ENCODE measurements at places on chromosomes 3 and 15.
A peak's percentile ranks its signal among the peaks of the same experiment; 100 is the strongest.

DNA sequence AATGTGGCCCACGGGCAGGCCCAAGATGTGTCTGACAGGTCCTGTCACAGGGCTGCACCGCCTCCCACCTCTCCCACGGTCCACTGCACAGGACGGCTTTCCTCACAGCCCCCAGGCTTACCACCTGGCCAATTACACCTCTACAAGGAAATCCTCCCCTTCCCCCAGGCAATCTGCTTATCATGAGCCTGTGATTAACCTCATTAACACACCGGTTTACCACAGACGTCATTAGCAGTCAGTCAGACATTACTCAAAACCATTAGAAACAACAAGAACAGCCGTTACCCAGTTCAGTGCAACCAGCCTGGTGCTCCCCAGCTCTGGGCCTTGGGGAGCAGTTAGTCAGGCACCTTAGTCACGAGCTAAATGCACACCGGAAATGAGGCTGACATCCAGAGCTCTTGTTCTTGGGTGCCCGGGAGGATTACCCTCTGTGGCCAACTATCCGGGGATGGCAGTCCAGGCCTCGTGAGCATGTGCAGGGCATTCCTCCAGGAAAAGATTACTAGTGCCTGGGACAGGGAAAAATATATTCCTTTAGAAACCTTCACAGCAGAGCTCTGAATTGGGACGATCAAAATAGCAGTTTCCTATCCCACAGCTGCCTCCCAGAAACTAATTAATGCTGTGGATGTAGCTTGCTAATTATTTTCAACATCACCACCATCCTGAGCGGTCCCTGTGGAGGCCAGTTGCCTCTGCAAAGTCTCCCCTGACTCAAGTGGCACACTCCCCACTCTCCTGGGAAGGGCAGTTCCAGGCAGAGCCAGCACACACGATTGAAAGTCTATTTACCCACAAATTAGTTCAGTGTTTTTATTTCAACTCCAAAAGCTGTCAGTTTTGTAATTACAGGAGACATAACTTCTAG, 117.4 kb upstream of the ZBED2 start:
- DNase-seq = no peak

DNA sequence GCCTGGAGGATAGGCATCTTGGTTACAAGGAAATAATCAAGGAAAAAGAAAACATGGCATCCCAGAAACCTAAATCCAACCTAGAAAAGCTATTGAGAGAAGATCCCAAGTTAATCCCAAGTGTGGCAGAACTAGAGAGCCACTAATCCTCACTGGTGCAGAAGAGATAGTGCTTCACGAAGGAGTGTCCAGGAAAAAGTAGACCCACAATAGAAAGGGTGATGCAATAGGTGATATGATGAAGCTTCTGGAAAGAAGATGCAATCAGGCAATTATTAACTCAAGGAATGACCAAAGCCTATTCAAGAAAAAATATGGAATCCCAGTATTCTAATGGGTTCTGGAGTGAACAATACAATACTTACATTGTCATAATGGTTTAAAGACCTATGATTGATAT, 95.2 kb downstream of the AQP9 start:
- no peak for DNase-seq

GRCh38 chr15:40372981-40373380, 9.5 kb upstream of the KNSTRN start:
- peak; percentile 12 for DNase-seq

DNA sequence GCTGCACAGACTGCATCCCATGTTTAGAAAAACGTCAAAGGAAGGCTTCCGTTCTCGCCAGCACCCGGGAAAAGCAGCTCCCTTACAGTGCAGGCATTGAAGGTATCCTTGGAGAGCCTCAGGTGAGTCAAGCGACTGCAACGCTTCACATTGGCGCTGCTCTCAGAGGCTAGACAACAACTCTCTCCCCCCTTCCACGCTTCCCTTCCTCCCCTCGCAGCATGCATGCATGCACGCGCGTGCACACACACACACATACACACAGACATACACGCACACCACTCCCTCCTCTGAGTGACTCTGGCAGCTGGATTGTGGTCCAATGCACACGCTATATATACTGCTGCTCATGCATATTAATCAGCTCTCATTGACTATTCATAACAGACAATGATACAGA, 191.1 kb downstream of the PDZRN3 start:
- DNase-seq = no peak

DNA sequence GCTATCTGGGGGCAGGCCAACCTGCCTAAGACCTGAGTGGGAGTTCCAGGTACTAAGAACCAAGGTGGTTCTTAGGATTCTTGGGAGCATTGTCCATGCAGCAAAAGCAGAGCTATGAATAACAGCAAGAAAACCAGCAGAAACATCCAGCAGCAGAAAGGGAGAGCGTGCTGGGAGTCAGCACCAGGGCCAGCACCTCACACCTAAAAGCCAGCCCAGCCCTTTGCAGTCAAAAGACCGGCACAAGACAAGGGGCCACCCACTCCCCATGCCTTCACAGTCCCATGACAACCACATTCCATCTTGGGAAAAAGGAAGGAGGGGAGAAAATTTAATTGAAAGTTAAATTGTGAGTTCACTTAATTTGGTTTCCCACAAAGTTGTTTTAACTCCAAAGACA, 364.9 kb downstream of the AGBL1 start:
- no peak for DNase-seq

DNA sequence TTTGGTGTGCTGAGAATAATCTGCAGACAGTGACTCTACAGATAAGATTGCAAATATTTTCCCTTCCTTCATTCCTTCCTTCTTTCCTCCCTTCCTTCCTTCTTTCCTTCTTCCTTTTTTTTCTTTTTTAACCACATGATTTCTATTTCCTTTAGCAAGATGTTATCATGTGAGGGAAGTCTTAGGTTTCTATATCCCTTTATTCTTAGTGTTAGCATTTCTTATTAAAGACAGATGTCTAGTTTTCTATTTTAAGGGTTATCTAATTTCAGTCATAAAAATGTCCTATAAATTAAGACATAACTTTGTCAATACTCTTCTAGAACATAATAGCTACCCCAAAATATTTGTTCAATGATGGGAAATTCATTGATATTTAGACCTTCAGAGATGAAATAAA, 470.9 kb downstream of the LPP start:
- no peak for DNase-seq

DNA sequence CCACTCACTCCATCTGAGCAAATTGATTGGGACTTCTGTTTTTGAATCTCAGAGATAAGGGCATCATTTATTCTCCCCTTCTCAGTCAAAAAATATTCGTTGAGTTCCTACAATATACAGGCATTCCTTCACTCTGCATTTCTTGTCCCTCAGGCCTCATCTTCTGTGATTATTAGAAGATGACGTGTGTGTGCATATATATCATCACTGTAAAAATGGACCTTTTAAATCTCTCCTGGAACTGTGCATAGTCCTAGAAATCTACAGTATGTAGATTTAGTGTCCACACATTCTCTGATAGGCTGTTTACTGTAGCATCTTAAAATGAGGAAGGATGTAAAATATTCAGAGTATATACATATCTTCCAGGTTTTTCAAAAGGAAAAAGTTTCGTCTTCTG, 43.2 kb upstream of the PLXNA1 start:
- no peak for DNase-seq

- no peak for DNase-seq
Measured at GRCh38 chr15:76252249-76252648, 59.0 kb downstream of the ETFA start.

GRCh38 chr3:143973259-143974021, 1.8 kb downstream of the DIPK2A start:
- no peak for DNase-seq

DNA sequence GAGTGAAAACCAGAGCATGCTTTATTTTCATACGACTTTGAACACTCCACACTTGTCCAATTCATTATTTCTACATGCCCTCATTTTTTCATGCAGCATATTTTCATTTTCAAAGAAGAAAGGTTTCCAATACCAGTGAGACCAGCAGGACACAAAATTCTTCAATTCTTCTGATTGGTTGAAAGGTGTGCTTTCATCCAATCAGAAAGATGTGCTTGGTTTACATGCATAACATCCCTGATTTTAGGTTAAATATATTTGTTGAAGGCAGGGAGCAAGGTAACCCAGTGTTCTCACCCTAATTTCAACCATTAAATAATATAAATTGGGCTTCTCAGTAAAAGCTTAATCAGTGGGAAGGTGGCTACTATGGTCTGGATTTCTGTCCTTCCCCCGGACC, 47.5 kb upstream of the PPIB start:
- no peak for DNase-seq

DNA sequence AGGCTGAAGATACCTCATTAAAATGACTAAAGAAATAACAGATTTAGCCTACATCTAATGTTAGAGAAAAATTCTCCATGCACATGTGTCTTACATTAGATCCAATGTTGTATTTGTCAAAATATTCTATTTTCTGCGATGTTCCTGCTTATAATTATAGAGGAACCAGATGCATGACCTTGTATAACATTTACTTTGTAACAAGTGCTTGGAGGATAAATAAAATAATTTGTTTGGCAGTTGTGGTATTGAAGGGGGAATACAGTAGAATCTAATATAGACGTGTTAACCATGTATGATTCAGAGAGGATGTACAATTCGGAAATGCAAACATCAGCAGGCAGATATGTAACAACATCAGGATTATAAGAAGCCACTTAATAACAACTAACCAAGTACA, 922.2 kb downstream of the TUSC7 start:
- DNase-seq = no peak

GRCh38 chr15:82943176-82943575, 9.3 kb downstream of the HOMER2 start:
- no peak for DNase-seq

DNA sequence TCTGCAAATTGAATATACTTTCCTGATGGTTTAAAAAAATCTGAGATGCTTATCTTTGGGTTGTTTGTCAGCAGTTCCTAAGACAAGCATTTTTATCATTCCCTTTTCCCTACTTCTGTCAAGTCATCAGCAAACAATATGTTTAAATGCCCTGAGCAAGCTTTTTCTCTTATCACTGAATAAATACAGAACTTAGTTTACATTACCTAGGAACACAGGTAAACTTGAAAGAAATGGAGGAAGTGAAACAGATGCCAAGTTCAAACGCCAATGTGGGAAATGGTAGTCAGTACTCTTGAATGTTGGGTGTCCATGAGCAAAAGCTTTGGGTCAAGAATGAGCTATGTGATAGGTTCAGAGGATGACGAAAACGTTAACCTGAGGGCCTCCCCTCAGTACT, 17.2 kb upstream of the TCAIM start:
- DNase-seq = no peak

DNA sequence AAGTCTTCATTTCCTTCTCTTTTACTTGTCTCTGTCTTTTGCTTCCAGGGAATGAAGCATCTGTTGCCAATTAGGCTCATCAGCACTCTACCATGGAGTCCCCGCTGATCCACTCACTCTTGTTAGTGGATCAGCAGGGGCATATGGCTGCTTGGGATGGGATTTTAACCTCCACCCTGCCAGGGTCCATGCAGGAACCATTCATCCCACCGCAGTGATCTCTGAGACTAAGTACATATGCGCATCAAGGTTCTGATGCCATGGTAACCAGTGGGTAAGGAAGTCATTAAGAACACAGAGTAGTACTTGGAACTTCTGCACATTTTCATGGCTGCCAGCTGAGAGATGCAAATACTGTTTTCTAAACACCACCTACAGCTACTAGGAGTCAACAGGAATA, 374.0 kb upstream of the ALCAM start:
- DNase-seq = no peak

- DNase-seq = no peak
Measured at GRCh38 chr3:140585828-140586227, 92.0 kb upstream of the TRIM42 start.

DNA sequence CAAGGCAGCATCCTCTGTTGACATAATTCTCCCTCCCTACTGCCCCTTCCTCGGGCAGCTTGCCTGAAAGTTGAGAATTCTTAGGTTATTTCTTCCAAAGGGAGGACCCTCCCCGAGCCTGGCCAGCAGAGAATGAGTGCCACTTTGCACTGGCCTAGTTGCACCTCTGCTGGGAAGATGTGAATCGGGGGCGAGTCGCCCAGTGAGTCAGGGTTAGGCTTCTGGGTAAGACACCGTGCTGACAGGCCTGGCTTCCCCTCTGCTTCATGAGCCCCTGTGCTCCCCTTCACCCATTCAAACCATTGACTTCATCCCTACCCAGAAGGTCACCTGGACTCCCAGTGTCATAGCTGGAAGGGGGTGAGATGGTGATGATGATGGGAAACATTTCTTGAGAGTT, 82.3 kb downstream of the AAGAB start:
- no peak for DNase-seq

DNA sequence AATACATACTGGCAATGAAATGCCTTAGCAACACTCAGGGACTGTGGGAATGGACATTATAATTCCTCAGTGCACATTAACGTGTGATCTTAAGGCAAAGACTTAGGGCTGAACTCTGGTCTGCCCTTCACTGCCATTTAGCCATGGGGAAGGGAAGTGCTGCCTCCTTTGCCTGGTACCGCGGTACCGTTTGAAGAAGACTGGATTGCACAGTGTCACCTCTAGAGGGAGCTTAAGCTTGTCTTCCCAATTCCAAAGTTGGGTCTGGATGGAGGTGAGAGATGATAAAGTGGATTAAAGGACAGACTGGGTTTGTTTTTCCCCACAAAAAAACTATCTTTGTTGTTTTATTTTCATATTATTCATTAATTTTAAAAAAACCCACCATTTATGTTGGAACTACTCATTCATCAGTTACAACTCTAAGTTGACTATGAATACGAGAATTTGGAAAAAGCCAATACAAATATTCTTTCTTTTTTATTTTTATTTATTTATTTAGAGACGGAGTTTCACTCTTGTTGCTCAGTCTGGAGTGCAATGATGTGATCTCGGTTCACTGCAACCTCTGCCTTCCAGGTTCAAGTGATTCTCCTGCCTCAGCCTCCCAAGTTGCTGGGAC, 60.0 kb upstream of the SYN2 start:
- DNase-seq = peak; percentile 16

- no peak for DNase-seq
Measured at GRCh38 chr3:84978843-84979242, 20.1 kb downstream of the CADM2 start.

DNA sequence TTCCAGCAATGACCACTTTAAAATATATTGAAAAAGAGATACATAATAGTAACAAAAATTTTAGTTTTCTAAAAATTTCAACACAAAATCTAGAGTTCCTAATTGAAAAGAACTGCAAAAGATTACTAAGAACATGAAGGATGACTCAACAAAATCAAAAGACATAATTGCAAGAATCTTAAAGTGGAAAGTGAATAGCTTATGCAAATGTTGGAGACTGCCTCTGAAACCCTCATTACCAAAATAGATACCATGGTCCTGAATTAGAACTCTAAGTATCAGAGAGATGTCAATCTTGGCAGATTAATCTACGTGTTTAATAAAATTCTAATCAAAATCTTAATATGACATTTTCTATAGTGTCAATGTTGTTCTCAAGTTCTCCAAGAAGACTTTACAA, 60.7 kb upstream of the SGO1 start:
- no peak for DNase-seq

Measured in HL-60 (cell line).